ENCODE measurements at places on chromosomes 2 and 18.
A peak's percentile ranks its signal among the peaks of the same experiment; 100 is the strongest.

DNA sequence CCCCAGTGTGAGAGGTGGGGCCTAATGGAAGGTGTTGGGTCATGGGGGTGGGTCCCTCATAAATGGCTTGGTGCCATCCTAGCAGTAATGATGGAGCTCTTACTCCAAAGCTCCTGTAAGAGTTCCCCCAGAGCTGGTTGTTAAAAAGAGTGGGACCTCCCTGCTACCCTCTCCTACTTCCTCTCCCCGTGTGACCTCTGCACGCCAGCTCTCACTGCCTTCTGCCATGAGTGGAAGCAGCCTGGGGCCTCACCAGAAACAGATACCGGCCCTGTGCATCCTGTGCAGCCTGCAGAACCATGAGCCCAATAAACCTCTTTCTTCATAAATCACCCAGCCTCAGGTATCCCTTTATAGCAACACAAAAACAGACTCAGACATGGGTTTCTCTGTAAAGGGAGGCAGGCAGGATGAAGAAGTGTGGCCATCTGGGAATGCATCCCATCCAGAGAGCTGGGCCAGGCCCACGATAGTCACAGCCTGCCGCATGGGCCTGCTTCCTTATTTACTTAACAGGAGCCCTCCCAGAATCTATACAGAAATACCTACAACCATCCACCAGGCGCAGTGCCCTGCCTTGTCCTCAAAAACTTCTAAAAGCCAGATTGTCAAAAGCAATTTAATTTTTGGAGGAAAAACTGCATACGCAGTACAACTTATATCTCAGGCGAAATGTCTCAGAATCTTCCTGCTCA is 7.5 kb downstream of the PRLH start:
- no peak for DNase-seq
- H3K4me3 ChIP-seq = no peak overlapping the region
- peak overlapping the region; percentile 85 for H3K27ac ChIP-seq
- H3K4me1 ChIP-seq = peaks cover 41% of the 10 kb centered on the region

DNA sequence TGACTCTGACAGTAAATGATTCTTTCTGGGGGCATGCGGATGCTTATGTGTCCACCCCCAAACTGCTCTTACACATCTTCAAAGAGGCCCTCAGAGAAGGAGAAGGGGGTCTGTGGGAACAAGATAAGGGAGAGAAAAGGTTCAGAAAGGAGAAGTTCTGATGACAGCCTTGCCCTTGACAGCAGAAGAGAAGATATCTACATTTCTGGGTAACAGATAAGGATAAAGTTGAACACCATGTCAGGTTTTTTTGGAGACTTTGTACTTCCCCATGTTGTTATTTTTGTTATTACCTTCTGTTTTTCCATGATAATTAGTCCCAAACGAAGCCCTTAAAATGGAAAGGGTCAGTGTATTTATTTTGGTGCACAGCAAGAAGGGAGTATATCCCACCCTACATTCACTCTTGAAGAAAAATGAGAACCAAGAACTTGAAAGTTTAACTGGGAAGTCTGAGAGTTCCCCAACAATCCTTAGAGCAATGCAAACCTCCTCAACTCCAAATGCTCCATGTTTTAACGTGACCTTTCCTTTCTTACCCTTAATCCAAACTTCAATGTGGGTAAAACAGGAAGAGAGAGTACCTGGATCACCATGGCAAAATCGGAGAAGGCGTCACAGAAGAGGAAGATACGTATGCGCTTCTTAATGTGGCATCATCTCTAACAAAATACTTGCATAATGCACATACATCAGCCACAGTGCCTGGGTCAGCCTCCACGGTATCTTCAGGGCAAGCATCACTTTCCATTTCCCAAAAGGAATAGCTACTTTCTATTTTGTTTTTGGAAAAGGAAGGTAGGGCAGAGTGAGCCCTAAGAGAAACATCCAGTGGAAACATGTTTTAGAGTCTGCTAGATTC is 264.6 kb upstream of the STON1 start:
- H3K4me3 ChIP-seq = no peak overlapping the region
- H3K36me3 ChIP-seq = no peaks in the 10 kb centered on the region
- peaks cover 11% of the 10 kb centered on the region for H3K4me1 ChIP-seq
- no peak for DNase-seq

GRCh38 chr2:118849226-118850167 is 2.0 kb upstream of the EN1 start:
- peaks cover 3% of the 10 kb centered on the region for H3K36me3 ChIP-seq
- peaks cover 74% of the 10 kb centered on the region for H3K4me1 ChIP-seq
- no peak overlapping the region for H3K27ac ChIP-seq
- DNase-seq = no peak

- peak overlapping the region; percentile 71 for H3K27ac ChIP-seq
- H3K36me3 ChIP-seq = no peaks in the 10 kb centered on the region
- DNase-seq = peak; percentile 22
Observed at GRCh38 chr18:58447402-58448095, 181.3 kb downstream of the ALPK2 start.

GRCh38 chr2:40093021-40093675 is 314.1 kb upstream of the THUMPD2 start:
- DNase-seq = no peak
- H3K27ac ChIP-seq = no peak overlapping the region
- no peak overlapping the region for H3K4me3 ChIP-seq
- H3K36me3 ChIP-seq = no peaks in the 10 kb centered on the region
- 0 out of 2 replicates have a peak, but pooled peaks cover 5% of the 10 kb centered on the region for H3K4me1 ChIP-seq

DNA sequence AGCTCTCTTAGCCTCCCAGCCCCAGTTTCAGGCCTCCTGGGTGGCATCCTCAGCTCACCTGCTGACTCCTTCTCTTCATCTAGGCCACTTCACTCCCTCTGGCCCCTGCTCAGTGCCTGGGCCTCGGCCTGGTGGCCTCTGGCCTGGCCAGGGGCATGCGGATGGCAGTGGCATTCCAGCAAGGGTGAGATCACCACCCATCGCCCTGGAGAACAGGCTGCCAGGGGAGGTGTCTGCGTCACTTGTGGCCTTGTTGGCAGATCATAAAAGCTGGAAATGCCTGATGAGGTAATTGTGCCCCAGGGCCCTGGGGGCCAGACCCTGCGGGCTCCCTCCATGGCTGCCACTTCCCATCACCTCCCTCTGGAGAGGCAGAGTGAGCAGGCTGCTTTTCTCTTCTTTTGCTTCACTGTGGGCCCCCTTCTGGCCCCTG is 72.5 kb upstream of the SMAD2 start:
- no peak for DNase-seq
- peaks cover 10% of the 10 kb centered on the region for H3K4me1 ChIP-seq
- H3K4me3 ChIP-seq = no peak overlapping the region
- no peaks in the 10 kb centered on the region for H3K36me3 ChIP-seq
- H3K27me3 ChIP-seq = peaks cover 14% of the 10 kb centered on the region
